ENCODE measurements at places on chromosomes 5 and 9.

DNA sequence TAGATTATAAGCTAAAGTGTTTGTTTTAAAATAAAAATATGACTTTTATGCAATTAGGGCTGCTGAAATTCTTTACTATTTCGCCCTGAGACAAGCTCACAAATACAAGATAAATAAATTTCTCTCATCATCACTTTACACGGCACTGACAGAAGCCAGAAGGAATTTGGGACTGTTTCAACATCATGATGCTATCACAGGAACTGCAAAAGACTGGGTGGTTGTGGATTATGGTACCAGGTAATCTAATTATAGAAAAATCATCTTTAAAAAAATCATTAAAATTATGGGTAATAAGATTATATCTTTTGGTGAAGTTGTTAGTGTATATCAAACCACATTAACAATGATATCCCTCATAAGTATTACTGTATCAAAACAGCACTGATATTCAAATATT is 95.0 kb downstream of the MAN2A1 start:
- DNase-seq = no peak

DNA sequence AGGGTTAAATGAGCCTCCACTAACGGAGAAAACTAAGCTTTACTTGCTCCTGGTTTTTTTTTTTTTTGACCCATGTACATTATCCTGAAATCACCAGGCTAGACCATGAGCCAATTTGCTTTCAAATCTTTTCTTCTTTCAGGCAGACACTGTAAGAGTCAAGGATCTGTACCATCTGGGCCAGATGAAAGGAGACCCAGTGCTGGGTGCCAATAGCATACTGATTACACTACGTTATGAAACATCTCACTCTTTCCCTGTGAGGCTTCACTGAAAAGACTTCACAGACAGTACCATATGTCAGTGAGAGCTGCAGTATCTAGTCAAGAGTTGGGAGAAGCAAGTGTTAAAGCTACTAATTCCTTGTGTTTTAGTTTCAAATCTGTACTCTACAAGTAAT is 161.2 kb upstream of the PTPRD start:
- no peak for DNase-seq

GRCh38 chr9:70392189-70392588 is 22.3 kb downstream of the KLF9 start:
- no peak for DNase-seq

- DNase-seq = no peak
These were observed 15.6 kb upstream of the GNA14 start for GRCh38 chr9:77663754-77664153.

DNA sequence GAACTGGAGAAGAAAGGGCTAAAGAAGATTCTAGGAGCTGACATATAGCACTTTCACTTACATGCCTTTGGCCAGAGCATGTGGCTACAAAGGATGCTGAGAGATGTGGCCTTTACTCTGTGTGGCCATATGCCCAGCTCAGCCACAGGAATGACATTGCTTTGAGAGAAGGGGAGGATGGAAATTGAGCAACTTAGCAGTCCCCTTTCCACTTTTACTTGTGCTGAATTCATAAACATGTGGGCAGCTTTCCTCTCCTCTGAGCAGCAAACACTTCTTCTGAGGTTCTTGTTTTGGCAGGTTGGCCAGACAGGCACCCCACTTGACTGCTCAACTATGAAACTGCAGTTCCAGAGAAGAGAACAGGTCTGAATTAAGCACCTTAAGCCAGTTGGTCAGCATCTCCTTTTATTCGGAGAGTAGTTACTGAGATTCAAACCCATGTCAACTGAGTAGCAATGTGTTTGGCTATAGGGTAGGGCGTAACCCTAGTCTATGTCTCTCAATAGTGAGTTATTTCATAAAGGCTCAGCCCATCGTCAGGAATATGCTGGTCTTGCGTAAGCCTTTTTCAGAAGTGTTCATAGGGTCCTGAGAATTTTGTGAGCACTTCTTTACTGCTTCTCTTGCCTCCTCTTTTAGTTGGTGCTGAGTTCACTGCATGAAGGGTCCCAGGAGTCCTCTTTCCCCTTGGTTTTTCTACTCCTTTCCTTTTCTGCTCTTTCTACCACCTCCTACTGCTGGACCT is 134.5 kb downstream of the PALM2AKAP2 start:
- DNase-seq = no peak

Data from bone marrow (tissue), 2 donors.